ENCODE measurements at places on chromosomes 6 and 20.

GRCh38 chr6:115071962-115072361, 729.1 kb upstream of the HS3ST5 start:
- DNase-seq, result no peak

GRCh38 chr6:139149383-139149782, 14.5 kb downstream of the HECA start:
- DNase-seq, result no peak

DNA sequence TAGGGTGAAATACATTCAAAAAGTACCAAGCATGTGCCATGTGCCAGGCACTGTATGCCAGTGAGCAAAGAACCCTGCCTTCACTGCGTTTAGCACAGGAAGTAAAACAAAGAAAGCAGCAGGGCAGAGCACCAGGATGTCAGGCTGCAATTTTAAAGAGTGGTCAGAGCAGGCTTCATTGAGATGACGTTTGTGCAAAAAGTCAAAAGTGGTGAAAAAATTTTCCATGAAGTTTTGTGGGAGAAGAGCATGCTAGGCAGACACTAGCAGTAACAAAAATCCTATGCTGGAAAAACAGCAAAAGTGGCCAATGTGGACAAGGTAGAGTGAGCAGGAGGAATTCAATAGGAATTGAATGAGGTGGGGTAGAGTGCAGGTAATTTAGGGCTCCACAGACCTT, 31.3 kb downstream of the AKIRIN2 start:
- no peak for DNase-seq

DNA sequence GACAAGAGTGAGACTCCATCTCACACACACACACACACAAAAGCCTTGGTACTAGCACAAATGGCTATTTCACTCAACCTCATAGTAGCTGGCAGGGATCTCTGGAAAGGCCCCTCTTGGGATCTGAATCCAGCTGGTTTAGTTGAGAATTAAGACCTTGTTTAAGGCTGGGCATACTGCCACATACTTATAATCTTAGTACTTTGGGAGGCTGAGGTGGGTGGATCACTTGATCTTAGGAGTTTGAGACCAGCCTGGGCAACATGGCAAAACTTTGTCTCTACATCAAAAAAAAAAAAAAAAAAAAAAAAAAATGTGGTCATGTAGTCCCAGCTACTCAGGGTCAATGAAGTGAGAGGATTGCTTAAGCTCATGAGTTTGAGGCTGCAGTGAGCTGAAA, 628.3 kb downstream of the MMUT start:
- DNase-seq, result no peak

GRCh38 chr6:140644017-140644416, 1269.6 kb upstream of the CITED2 start:
- no peak for DNase-seq

DNA sequence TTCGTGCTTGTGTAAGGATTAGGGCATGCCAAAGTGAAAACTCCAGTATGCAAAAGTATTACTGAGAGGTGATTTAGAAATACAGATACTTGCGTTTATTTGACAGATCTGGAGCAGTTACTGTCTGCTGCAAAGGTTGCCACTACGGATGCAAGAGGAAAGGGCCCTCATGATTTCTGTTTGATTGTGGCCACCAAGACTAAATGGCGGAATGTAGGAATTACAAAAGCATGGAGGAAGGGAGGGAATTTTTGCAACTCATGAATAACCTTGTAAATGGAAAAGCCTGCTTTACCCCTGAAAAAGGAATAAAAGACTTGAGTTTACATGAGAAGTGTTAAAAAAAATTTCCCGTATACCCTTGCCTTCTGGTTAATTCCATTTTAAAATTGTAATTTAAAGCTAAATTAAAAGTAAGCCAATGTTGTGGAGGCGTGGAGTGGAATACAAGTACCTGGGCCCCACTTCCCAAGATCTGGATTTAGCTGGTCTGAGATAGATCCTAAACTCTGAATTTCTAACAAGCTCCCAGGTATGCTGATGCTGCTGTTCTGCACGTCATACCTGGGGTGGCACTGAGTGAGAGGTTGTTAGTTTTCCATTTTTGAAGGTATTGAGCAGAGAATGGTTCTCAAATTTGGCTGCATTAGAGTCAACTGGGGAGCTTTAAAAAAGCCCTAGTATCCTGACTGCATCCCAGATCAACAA, 56.6 kb upstream of the NKX2-2 start:
- DNase-seq, result no peak

GRCh38 chr6:97438011-97438671, 155.1 kb upstream of the MMS22L start:
- no peak for DNase-seq

All from CD4-positive, alpha-beta T cell treated with Interferon gamma for 1 hour (primary cell).